ENCODE measurements at places on chromosomes 11 and 22.
A peak's percentile ranks its signal among the peaks of the same experiment; 100 is the strongest.

DNA sequence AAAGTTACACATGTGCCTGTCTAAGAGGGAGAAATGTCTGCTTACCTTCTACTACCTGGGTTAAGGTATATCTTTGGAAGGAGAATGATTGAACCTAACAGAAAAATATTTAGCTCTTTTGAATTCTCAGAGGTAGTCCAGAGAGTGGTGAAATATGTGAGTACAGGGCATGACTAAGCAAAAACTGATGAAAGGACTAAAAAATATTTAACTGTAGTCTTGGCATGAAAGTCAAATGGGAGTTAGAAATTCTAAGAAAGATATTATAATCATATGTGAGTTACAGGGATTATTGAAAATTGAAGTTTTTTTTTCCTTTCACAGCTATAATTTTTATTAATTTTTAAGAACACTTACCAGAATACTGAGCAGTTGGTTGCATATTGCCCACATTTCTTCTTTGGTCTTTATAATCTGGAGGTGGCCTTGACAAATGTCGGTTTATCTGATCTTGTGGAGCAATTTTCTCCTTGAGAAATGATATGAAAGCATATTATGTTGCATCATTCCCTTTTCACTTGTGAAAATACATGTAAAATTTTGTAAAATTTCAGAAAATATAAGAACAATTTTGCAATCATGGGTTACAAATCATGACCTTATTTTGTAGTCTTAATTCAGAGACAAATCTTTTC lies 61.4 kb upstream of the MTMR2 start:
- peak; percentile 21 for DNase-seq

- no peak for DNase-seq
These were observed 862 bp downstream of the APBB1 start for GRCh38 chr11:6417907-6418556.

- DNase-seq, result no peak
These were observed 9.8 kb upstream of the POU2AF1 start for GRCh38 chr11:111388842-111389241.

GRCh38 chr11:72833811-72834493 lies 19.7 kb downstream of the ATG16L2 start:
- DNase-seq, result no peak

- DNase-seq, result no peak
These were observed 91.6 kb upstream of the PARVA start for GRCh38 chr11:12285811-12286222.

DNA sequence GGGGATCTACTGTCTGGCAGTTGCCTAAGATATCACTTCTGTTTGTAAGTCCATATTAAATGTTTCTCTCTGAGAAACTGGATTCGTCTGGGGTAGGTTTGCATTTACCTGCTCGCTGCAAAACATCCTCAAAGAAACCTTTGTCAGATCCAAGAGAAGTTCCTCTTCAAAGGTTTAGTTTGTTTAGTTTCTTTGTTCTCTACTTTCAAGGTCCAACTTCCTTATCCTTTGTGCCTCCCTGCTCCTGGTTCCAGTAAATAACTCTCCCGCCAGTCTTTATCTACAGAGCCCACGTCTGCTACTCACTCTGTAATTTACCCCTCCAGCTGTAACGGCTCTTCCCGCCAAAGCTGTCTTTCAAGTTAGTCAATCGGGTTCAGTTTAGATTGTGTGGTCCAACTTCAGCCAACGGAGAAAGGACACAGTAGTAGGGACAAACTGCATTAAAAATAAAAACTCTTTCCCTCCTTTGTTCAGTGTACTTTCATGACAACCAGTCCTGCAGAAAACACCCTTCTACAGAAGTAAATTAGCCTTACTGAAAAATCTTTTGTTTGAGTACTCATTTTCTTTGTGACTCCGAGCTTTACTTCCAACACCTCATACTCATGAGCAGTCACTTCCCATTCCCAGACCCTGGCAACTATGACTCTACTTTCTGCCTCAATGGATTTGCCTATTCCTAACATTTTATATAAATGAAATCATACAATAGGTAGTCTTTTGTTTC lies 41.0 kb downstream of the TMPRSS5 start:
- DNase-seq, result no peak

- no peak for DNase-seq
These were observed 39.0 kb upstream of the CHKA start for GRCh38 chr11:68160100-68160695.

DNA sequence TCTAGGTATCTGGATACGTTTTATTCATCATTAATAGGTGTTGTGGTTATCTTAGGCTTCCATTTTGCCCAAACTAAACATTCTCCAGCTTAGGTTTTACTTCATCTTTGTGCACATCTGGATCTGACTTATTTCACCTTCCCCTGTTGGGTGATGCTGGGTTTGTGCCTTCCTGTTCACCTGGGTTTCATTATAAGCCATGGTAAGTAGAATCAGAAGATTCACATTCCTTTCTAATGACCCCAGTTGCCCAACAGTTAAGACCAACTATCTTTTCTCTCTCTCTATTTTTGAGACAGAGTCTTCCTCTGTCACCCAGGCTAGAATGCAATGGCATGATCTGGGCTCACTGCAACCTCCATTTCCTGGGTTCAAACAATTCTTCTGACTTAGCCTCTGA lies 44.6 kb downstream of the LMO2 start:
- no peak for DNase-seq
